Non-pigmented ciliary epithelial cell (primary cell): ENCODE measurements at places on chromosomes 4 and X.

DNA sequence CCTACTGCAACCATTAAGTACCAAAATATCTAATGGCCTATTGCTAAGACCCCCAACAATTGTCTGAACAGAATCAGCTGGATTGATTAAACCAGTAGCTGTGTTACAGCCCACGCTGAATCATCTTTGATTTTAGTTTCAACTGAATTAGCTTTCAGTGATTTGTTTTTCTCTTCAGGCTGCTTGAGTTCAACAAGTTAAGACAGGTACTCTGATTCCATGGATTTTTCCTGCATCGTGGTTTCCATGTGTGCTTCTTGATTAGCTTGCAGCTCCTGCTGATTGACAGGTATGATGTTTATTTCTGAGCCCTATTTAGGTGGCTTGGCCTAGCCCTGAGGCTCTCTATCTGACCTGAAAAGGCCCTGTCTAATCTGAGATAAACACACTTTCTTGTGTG, 91.3 kb downstream of the GUCY2F start:
- no peak for DNase-seq

- DNase-seq, result no peak
Measured at GRCh38 chrX:33053001-33053400, 158.3 kb downstream of the DMD start.

GRCh38 chr4:7199129-7199725, 6.9 kb downstream of the SORCS2 start:
- no peak for DNase-seq

GRCh38 chrX:23901060-23901459, 6.7 kb downstream of the APOO start:
- DNase-seq, result peak; percentile 65

GRCh38 chr4:87895964-87896621, 63.3 kb downstream of the MEPE start:
- DNase-seq, result peak; percentile 73

DNA sequence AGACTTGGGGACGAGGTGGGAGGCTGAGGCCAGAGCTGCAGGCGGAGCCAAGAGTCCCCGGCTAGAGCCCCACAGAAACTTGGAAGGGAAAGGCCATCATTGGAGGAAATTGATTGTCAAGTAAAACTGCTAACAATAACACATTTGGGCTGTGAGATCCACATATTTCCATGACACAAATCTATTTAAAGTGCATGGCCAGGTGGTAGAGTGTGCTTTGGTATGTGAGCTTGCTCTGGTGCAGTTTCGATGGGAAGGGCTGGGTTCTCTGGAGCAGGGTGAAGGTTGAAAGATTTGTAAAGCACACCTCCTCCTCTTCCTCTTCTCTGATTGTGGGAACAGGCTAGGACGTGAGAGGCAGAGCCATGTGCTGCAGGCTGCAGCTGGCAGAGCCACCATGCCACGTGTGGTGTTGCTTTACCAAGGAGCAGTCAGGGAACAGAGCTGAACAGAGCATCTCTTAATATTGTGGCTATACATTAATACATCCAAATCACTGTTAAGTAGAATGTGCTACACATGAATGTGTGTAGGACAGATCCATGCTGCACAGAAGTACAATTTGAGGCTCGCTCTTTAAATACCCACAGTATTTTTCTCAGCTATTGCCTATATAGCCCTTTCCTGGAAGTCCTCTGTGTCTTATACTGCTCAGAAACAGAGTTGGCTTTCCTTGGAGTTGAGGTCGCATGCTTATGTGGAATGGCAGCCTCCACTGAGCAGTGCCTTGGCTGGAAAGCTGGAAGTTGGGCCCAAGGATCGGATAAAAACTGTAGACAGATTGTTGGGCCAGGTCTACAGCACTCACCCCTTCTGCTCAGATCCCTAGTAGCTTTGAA, 37.7 kb downstream of the FHDC1 start:
- no peak for DNase-seq

DNA sequence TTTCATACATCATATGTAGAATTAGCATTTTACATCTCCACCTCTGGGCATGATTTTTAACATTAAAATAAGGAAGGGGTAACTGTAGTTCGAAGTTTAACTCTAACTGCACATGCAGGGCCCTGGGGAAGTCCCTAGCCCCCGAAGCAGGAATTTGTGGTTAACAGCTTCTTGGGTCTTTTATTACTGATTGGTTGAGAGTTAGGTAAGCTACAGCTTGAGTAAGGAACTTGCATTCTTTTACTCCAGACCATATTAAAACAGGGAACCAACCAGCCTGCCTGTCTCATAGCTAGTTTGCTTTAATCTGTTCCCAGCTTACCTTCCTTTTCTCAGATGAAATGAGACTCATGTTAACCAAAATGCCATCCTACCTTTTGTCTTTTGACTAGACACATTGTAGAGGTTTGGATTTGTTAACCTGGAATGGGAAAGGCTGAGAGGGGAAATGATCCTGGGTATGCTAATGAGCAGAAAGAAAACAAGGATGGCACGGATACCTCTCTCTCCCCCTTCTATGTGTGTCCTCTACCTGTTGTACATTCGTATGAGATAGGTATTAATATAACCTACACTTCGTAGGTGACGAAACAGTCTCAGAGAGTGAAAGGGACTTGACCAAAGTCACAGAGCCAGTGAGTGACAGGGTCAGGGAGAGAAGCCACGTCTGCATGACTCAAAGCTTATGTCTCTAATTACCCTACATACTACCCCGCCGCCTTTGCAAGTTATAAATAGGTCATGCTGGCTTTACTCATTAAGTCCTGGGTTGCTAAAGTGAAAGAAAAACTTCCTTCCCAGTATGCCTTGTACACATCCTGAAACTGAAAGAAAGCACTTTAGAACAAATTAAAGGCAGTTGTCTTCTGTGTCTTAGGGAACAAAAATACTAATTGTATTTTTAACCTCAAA, 119.5 kb upstream of the AFF2 start:
- no peak for DNase-seq

GRCh38 chr4:2806390-2807355, 13.8 kb downstream of the SH3BP2 start:
- DNase-seq, result no peak

- no peak for DNase-seq
Measured at GRCh38 chr4:2865196-2865780, 21.6 kb downstream of the ADD1 start.

DNA sequence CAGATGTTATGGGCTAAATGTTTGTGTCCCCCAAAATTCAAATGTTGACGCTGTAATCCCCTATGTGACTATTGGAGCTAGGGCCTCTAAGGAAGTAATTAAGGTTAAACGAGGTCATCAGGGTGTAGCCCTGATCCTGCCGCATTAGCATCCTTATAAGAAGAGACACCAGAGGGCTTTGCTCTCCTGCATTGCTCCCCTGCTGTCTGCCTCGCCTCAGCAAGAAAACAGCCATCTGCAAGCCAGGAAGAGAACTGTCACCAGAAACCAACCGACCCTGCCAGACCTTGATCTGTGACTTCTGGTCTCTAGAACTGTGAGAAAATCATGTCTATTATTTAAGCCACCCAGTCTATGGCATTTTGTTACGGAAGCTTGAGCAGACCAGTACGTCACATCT, 331.9 kb downstream of the DCTD start:
- no peak for DNase-seq

DNA sequence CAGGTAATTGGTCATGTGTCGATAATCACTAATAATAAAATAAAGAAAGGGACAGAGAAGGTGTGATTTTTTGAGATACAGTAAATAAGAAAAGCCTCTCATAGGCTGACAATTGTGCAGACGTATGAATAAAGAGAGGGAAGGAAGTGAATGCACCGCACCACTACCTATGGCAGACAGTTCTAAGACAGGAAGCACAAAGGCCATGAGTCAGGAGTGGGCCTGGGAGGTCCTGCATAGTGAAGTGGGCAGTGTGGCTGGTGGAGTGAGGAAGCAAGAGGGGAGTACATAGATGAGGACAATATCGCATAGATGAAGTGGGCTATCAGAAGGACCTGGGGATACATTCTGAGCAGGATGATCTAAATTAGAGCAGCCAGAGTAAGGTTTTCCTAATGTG, 75.6 kb downstream of the BMP3 start:
- no peak for DNase-seq

GRCh38 chr4:38377195-38377594, 286.8 kb upstream of the KLF3 start:
- DNase-seq, result no peak

GRCh38 chr4:156969911-156970310, 1.7 kb downstream of the PDGFC start:
- no peak for DNase-seq

DNA sequence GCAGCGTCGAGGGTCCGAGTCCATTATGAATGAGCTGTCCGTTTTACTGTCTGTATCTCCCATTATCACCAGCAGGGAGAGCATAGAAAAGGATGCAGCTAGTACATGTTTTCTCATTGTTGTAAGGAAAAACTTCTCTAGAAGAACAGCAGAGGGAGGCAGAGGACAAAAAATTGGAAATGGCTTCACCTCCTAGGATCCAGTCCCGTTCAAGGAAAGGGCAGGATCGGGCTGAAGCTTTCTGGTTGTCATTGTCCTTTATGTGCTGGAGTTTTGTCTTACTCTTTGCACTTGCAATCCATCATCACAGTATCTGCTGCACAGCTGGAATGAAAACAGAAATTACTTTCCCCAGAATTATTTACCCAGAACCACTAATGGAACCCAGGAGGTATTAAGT, 14.7 kb downstream of the NDP start:
- no peak for DNase-seq

DNA sequence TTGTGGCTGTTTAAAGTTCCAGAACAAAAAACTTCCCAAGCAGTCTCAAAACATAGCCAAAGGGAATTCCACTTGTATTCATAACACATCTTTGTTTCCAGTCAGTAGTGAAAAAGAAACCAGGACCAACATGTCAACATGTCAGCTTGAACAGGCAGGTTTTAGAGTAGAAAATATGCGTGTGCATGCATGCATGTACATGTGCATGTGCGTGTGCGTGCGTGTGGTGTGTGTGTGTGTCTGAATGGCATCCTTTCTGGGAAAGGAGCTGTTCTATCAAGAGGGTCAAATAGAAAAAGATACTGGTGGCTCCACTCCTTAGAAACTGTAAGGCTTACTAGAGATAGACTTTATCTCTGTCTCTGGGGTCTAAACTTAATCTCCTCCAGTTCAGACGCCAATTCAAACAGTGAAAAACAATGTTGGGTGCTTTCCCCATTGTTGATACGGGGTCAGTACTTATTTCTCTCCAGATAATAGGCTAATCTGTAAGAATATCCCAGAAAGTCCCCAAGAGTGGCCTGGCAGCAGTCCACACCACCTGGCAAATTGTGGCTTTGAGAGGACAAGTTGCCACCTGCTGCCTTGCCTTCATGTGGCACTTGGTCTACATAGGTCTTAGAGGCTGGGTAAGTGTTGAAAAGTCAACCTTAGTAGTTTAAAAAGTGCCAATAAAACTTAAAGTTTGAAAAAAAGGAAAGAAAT, 110.4 kb downstream of the SCD5 start:
- no peak for DNase-seq

DNA sequence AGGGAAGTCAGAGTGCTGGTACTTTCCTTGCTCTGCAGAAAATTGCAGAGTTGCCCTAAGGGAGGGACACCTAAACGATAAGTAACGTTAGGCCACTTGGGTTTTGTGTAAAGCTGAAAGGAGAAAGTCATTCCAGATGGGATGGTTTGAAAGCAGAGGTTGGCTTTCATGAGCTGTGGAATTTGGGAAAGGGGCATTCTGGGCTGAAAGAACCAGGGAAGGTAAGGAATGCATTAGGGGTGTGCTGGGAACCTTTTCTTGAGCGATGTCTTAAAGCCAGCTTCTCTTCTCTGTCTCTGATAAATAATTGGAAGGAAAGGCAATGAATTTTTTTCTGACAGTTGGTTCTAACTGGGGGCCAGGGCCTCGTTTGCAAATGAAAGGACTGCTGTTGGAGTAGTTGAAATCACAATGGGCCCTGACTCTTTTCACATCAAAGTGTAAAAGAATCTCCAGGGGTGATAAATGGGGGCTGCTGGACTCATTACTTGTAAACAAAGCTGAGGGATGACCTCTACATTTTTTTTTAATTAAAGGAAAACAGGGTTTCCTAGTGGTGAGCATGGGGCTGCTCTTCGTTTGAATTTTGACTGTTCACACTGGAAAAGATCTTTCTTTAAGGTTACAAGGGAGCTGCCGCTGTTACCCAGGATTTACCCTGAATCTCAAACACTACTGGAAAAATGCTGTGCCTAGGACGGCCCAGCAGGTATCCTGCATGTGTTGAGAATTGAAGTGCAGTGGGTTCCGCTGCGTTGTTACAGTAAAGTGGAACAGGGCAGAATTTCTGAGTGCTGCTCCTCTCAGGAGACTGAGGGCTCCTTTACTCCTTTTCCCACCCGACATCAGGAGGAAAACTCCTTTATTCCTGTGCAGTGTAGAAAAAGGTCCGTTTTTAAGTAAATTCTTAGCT, 25.0 kb downstream of the AFF1 start:
- no peak for DNase-seq

DNA sequence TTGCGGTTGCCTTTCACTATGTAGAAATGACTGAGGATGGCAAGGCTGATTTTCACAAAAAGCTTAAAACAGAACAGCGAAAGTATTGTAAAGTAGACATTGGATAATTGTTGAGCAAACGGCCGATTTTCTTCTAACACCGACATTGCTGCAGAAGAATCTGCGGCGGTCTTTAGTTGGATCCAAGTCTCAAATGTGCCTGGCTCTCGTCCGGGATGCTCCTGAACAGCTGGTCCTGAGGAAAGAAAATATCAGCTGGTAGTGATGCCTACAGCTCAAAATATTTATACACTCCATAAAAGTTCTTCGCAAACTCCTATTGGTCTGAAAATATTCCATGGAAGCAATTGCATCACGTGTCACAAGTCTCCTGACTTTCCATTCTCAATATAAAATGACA, at the start of gene ASB5:
TSS of gene ASB5 (minus strand) at position 260 of the 400 bp plus-strand sequence. CDS start at position 146, 114 bp downstream.
- no peak for DNase-seq

GRCh38 chr4:21710179-21710835, 238.3 kb downstream of the KCNIP4 start:
- DNase-seq, result no peak

GRCh38 chr4:124515591-124515990, 196.9 kb downstream of the ANKRD50 start:
- no peak for DNase-seq

DNA sequence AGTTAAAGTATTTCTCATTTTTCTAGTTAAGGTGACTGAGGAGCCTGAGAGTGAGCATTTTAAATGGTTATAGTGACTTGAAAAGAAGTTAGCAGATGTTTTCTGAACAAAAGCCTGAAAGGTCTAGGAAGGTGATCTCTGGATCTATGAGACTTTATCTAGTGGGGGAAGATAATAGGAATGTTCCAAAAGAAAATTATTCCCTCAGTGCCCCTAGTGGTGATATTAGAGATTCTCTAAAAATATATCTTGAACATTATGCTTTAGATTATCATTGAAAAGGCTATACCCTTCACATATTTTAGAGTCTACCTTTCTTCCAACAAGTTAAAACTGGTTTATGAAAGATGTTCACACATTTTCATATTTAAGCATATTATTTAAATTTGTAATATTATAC, 69.0 kb upstream of the SPANXN1 start:
- DNase-seq, result no peak
